Stimulated activated CD8-positive, alpha-beta memory T cell treated with anti-CD3 and anti-CD28 coated beads, Interleukin-4, amount 100 ng/mL, for 4 hours (primary cell): ENCODE measurements at places on chromosomes 16 and 17.
A peak's percentile ranks its signal among the peaks of the same experiment; 100 is the strongest.

GRCh38 chr17:78338486-78339259 is 21.2 kb downstream of the SOCS3 start:
- DNase-seq: no peak

DNA sequence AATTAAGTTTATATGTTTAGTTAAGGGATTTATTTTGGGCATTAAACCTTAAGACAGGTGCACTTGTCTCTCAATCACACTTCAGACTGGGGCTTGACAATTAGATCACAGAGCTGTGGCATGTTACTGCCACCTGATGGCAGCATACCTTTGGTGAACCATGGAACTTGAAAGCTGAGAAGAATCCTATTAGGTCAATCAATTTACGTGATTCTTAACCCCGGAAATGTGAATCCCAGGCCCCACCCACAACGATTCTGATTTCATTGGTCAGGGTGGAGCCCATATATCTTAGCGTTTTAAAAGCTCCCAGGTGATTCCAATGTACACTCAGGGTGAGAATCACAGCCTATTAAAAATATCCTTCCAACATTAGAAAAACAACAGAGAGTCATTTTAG is 91.0 kb downstream of the GSG1L start:
- no peak for DNase-seq

DNA sequence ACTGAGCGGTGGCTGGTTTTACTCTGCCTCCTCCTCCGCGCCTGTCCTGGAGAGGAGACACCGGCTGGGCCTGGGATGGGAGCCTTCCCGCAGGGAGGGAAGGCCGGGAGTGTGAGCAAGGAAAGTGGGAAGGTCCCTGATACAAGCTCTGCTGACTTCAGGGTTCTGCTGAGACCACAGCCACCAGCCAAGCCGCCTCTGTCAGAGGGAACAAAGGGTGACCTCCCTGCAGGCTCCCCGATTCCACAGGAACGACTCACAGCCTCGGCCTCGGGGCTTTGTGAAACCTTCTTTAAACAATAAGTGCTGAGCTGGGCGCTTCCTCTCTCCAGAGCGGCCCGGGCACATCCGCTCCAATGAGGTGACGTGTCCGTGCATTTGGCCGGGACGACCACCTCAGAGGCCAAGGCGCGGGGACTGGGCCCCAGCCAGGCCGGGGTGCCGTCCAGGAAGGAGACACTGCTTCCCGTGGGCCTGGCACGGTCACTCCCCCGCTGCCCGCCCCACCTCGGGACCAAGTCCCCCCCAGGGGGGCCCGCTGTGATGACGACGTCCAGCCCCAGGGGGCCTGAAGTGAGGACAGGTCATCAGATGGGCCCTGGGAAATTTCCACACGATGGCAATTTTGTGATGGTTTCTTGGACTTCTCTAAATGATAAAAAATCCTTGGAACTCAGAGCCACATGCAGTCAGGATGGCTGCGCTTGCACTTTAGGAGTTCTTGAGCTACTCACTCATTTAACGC is 11.8 kb upstream of the CIBAR2 start:
- no peak for DNase-seq

DNA sequence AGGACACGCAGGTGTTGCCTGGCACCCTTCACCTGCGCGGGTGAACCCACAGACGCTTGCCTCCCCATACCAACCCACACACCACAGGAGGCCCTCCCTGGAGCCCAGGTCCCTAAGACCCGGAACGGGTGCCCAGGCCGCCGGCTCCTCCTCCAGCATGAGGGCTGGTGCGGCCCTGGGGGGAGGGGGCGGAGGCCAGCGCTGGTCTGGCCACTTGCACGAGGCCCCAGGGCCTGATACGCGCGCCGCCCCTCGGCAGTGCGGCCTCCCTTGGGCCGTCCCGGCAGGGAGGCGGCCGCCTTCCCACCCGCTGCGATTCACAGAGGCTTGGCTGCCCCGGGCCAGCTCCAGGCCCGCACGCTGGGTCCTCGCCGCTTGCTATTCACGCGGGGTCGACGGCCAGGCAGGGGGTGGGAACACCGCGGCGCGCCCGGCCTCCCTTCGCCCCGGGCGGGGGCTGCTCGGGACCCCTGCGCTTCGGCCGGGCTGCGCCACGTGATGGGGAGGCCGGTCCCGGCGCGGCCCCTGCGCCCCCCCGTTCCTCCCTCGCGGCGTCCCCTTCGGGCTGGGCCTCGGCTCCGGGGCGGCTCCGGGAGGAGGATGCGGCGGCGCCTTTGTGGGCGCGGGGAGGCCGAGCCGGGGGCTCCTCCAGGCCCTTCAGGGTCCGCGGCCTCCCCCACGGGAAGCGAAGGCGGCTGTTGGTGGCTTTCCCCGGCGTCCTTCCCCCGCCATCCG is 685 bp downstream of the FASN start:
- DNase-seq: no peak

DNA sequence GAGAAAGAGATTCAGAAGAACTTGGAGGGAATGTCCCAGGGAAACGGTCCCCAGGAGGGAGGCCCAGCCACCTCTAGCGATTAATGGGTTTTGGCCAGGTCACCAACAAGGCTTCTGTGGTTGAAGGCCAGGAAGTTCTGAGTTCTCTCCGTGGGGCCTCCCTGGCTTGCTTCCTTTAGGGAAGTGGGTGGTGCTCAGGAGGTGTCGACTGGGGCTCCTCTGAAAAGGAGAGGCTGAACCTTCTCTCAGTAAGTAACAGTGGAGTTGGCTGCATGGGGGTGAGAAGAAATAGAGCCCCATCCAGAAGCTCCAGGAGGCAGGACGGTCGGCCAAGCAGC is 77.1 kb upstream of the GSE1 start:
- no peak for DNase-seq

DNA sequence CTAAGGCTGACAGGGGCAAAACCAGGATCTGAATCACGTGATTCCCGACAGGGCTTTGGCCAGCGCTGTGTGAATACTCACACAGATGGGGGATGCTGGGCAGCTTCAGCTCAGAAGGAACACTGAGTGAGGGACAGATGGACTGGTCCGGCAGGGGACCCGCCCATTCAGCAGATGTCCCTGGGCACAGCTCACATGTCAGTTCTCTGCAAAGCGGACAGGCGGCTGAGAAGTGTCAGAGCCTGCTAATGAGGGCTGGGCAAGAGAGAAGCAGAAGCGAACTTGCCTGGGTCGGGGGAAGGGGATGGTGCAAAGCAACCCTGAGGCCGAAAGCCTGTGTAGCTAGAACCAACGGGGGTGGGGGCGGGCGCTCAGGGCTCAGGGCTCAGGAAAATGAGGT is 11.9 kb upstream of the GLIS2 start:
- no peak for DNase-seq

GRCh38 chr17:78041386-78042179 is 83.1 kb downstream of the TNRC6C start:
- no peak for DNase-seq

DNA sequence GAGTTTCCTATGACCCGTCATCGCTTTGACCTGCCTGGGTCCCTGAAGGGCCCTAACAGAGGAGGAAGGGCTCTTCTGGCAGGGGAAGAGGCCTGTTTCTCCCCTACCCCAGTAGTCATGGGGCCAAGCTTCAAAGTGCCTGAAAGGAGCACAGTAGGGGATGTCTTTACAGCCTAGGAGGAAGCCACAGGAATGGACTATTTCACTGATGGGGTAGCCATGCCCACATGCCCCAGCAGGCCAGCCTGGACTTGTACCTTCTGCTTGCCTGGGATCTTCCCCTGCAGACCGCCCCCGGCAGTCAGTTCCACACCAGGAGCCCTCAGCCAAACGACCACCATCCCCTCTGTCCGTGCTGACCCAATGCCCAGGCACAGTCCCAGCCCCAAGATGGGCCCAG is 41.8 kb upstream of the PEMT start:
- no peak for DNase-seq

DNA sequence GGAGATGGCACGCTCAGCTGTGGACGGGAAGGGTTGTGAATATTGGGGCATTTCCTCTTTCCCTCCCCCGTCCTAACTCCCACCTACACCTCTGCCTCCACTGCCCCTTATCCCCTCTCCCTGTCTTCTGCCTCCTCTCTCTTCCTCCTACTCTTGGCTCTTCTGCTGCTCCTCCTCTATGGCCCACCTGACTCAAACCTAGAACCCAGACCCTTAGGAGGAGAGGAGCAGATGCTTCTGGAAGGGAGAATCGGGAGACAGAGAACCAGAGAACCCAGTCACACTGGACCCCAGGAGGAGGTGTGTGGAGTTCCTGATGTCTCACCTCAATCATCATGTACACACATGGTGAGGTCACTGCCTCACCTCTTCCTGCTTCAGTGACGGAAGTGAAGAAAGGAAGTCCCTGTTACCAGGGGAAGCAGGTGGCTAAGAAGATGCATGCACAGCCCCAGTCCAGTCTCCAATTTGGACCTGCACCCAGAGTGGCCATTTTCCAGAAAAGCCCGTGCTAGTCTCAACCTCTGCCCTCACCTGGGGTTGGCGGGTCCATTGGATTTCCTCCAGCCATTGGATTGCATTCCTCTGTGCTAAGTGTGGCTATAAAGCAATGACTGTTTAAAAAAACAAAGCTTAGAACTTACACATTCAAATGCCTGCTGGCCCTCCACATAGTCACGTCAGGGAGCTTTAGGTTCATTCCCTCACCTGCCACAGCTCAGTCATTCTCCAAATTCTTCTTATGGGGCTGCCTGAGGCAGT is 4.0 kb downstream of the RNF222 start:
- no peak for DNase-seq

DNA sequence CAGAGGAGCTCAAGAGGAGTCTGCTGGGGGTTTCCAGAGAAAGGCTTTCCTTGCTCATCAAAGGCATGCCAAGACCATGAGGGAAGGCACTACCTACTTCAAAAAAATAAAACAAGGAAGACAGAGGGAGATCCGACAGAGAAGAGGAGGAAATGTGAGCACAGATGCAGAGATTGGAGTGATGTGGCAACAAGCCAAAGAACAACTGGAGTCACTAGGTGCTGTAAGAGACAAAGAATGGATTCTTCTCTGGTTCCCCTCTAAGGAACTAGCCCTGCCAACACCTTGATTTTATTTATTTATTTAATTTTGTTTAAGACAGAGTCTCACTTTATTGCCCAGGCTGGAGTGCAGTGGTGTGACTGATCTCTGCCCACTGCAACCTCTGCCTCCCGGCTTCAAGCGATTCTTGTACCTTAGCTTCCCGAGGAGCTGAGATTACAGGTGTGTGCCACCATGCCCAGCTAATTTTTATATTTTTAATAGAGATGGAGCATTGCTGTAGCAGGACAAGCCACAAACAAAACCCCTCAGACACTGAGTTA is 13.8 kb upstream of the ACSF2 start:
- no peak for DNase-seq

DNA sequence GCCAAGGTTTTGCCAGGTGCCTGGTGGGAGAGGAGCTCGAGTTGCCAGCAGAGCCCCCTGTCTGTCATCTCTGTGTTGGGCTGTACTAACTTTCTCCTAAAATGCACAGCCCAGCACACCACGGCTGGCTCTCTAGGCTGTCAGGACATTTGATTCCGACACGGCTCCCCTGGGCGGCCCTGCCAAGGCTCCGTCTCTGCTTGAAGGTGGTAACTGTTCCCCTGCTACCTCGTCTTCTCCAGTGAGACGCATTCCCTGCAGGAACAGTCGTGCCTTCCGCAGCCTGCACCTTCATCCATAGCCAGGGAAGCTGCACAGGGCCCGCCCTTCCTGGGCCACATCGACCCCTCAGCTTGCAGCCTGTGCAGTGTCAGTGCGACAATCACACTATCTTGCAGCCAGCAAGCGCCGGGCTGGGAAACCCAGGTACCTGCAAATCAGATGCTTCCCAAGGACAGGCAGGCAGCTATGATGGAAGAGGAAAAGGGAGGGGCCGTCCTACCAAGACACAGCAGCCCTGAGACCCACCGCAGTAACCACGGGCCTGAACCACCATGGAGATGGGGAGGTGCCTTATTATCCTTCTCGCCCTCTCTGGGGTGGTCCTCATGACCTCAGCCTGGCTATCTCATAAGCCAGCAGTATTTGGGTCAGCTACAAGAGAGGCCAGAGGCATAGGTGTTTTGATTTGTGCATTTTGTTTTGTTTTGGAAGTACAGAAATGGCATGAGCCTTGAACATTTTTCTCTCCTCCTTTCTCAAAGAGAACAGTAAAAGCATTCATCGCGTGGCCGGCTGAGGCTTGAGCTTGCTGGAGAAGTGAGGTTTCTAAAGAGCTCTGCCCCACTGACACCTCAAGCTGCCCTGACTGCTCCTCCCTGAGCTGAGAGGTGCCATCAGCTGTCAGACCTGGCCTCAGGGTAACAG is 361.7 kb upstream of the TNRC6C start:
- DNase-seq: no peak

DNA sequence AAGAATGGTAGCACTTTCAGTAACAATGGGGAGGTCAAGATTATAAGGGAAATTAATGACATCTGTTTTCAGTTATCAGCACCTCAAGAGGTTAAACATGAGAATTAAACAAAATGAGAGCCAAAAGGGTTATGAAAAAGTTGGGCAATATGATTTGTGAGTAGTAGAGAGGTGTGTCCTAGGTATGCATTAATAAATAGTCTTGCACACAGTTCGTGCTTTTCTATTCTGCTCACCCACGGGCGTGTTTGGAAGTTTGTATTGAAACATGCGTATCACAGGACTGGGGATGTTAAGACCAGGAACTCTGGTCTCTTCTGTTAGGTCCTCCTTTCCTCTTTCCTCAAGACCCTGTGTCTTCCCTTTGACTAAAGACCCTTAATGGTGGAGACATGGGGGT is 6.0 kb downstream of the BPTF start:
- DNase-seq: no peak

DNA sequence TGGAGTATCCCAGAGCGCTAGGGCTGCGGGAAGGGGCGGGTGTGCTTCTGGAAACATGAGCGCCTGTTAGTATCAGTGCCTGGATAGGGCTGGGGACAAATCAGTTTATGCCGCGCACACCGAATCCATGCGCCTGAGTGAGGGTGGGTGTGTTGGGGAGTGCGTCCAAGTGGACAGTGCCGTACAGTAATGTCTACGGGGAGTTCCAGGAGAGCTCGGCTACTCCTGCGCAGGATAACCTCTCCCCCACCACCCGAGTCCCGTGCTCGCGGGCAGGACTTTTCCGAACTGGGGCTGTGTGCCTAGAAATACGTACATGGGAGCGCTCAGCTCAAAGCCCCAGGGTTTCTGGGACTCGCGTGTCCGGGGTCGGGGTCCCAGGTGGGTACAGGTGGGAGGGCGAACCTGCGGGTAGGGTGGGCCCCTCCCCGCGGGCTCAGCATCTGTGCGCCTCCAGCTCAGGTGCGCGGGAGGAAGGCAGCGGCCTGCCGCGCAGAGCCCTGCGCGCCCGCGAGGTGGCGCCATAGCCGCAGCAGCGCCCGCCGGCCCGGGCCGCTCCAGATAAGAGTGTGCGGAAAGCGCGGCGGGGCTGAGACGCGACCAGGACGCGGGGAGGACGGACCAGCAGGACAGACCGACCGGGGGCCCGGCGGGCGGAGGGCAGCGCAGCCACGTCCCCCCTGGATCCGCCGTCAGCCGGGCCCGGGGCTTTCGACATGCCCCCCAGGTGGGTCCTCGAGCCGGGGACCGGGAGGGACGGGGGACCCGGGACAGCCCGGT is at the start of gene HIC1:
TSS of gene HIC1 (plus strand) at position 592 of the 780 bp plus-strand sequence. CDS start 1,588 bp downstream, outside the sequence.
- DNase-seq: peak; percentile 58
